ENCODE measurements at places on chromosomes 16 and 17. TPM values are rescaled to one million over a fixed set of nuclear protein-coding genes. Genes with fewer than 3 reads are reported as not detected.

GTF3C1 gene
- total RNA-seq = 66.3 TPM

AANAT gene
- total RNA-seq = not detected

TMEM132E gene
- total RNA-seq = 0.43 TPM

CCR7 gene
- total RNA-seq = 0.32 TPM

RNF227 gene
- total RNA-seq = 1.00 TPM

WFDC1 gene
- total RNA-seq = 1.0 TPM

DNA sequence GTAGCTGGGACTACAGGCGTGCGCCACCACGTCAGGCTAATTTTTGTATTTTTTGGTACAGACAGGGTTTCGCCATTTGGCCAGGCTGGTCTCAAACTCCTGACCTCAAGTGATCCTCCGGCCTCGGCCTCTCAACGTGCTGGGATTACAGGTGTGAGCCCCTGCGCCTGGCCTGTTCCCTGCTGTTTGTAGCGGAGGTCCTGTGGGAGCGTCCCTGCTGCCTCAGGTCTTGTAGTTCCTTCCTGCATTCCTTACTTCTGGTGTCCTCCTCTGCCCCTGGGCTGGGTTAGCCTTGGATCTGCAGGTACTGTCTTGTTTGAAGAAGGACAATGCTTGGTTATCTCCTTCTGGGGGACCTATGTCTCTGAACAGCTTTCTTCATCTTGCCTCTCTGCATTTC is 23.6 kb upstream of the G6PC1 start:
- no peak for DNase-seq

DNA sequence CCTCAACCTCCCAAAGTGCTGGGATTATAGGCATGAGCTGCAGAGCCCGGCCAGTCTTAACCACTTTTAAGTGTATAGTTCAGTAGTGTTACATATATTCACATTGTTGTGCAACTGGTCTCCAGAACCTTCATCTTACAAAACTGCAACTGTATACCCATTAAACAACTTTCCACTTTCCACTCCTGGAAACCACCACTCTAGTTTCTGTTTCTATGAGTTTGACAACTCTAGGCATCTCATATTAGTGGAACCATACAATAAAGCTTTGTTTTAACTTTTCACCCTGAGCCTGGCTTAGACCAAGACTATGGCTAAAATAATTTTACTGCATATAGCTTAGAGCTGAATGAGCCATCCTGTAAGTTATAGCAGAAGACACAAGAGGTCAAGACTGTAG is 108.0 kb upstream of the GOT2 start:
- DNase-seq = no peak

GRCh38 chr17:60036796-60037677 is 41.7 kb downstream of the HEATR6 start:
- DNase-seq = peak; percentile 79

DNA sequence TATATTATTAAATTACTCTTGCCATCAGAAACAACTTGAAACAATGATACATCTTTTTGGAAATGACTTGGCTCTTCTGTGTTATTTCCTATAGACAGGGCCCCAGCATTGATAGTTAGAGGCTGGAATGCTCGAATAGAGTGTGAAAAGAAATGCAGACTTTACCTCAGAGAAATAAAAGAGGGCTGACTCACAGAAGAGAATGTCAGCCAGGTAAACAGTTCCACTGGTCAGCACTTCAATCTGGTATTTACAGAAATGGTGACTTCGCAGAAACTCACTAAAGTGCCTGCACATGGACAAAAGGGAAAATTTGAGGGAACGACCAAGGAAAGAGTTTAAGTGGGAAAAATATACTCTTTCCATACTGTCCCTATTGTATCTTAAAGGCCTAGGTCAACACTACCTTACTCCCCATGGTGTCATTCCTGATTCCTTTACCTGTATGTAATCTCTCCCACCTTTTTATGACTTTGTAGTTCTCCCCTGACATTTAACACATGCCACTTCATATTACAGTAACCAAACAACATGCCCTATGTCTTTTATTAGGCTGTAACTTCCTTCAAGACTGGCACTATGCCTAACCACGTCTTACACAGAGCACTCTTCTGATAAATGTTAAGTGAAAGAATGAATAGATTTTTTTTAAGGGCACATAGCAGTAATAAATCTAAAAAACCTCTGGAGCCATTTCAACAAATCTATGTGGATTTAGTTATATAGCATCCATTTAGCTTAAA is 36.7 kb downstream of the AKAP10 start:
- DNase-seq = no peak

DNA sequence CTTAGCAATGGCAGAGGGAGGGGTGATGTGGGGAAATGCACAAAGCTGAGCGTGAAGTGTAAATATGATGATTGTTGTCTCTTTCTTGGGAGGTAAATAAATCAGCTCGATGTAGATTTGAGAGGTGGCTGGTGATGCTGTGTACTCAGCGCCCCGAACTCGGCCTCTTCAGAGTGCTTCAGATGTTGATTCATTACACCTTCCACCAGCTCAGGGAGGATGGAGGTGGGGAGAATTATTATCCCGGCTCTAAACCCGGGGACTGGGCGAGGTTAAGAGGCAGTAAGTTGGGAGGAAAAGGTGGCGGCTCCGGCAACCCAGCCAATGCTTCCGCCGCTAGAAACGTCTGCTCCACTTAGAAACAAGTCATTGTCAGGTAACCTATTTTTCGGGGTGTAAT is 86.5 kb downstream of the RPA1 start:
- no peak for DNase-seq

- no peak for DNase-seq
Measured at GRCh38 chr17:40714473-40714872, 10.9 kb upstream of the KRT24 start.

Data from cardiac septum (tissue), 1 donor.